Umbilical cord (tissue), 2 donors: ENCODE measurements at places on chromosomes 6 and 20.

DNA sequence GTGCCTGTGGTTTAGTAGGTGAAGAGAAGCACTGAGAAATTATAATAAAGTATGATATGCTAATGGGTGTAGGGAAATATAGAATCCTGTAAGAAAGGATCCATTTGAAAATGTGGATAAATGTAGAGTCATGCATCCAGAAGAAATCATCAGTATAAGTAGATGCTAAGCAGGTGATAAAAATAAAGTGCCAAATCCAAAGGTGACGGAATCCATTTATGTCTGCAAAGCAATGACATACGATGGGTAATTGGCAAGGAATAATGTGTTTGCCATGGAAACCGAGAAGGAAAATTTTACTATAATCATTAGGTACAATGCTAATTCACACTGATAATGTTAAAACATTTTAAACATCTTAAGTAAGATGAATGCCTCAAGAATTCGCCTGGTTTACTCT is 163.0 kb downstream of the OPN5 start:
- no peak for DNase-seq

DNA sequence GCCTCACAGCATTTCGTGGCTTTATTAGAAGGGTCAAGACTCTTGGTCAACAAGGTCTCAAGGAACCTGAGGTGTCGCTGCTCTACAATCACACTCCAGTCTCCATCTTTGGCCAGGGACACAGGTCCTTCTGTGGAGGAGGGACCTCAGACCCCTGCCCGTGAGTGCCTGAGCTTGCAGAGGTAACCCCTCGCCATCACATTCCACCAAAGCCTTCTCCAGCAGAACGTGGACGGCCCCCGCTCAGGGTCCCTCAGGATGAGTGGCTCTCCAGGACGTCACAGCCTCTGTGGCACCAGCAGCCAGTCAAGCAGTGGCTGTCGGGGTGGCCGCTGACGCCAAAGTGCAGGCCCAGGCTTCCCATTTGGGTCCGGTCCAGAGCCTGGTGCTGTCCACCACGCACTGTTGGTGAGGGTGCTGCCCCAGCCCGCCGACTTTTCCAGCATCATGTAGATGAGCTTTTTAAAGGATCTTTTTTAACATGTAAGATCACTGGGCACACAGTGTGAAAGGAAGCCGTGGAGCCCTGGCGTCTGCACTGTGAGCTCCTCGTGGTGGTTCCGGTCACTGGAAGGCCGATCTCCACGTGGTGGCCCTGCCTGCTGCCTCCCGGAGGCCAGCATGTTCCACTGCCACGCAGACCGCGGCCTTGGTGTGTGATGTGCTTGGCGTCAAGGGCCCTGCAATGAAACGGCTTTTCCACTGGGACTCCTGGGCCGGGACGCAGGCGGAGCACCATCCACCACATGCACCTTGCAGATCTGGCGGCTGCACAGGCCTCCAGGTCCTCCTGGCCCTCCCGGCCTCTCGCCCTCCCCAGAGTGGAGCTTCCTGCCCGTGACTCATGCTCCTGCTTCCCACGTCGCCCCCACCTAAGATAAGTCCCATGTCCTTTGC is 8.3 kb upstream of the KIF25 start:
- DNase-seq, result no peak

- peak; percentile 26 for DNase-seq
Observed at GRCh38 chr6:69416776-69417175, 380.0 kb downstream of the LMBRD1 start.

DNA sequence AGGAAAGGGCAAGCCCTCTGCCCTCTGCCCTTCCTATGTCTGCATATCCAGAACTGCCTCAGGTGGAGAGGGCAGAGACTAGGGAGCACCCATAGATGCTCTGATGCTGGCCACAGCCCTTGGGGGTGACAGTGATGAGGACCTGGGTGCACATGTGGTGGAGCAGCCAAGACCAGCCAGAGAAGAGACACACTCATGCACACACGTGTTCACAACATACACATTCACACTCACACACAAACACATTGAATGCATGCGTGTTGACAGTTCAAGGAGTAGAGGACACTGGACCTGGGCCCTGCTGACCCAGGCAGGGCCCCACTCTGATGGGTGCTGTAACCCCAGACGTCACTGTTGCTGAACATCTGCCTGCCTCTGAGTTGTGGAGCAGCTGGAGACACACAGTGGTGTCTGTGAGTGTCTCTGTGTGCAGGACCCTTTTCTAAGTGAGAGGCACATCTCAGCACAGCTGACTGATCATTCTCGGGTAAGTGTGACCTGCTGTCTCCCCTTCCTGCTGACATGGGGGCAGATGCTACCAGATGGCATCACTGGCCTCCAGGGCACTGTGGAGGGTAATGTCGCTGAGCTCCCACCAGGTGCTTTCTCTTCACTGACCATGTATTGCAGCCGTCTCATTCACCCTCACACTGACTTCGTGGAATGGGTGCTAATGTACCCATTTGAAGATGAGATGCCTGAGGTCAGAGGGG is 30.1 kb upstream of the MAS1L start:
- DNase-seq, result no peak

DNA sequence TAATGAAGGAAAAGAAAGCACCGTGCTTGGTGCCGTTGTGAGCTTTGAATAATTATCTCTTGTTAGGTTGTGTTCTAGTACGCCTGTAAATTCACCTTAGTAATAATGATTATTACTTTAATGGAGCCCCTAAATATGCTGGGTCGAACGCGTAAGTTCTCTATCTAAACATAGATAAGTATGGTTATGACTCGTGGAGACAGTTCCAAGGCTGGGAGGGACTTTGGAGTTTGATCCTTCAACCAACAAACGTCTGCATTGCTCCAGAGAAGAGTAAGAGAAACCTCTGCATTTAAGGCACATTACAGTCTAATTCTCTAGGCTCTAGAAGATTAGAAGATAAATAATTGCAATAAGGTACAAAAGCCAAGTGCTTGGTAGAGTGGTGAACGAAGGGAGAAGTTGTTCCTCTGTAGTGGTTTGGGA is 514 bp downstream of the ACOT13 start:
- DNase-seq, result peak; percentile 25

DNA sequence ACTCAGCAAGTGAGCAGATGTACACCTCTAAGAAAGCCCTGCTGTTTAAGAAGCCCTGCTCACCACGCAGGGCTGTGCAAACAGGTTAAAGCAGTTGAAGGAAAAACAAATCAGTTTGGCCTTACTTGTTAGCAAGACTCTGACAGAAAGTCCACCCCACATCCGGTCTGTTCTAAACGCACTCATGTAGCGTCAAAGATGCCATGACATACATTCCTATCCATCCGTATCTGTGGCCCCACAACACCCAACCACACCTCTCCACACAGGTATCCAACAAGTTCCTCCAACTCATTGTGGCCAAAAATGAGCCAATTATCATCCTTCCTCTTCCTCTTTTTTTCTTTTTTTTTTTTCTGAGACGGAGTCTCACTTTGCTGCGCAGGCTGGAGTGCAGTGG is 22.8 kb upstream of the RAB22A start:
- no peak for DNase-seq

DNA sequence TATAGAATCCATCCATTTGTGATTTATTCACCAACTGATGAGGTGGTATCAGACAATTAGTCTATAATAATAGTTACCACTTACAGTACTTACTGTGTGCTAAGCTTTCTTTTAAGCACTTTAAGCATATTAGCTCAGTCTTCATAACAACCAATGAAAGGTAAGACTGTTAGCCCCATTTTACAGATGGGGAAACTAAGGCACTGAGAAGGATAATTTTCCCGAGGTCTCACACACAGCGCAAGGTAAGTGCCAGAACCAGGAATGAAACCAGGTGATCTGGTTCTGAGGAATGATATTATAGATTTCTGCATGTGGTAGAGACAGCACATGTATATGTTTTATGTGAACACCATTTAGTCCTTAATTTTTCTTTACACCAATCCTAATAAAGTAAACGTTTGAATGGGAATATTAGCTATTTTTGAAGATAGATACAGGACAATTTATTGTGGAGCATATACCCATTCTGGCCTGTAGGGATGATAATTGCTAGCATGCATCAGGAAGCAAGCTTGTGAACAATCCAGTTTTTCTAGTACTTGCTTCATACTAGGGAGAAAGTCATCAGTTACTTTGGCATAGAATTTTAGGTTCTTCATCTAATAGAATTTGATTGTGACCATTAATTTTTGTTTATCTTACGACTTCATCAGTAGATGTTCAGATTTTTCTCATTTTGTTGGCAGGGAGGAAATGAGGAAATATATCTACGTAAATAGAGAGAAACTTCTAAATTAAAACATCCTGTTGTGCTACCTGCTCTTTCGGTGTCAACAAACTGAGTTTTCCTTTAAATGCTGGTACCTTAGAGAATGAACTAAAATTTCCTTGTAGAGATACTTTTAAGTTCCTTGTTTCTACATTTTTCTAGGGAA is 3.0 kb downstream of the YWHAB start:
- DNase-seq, result peak; percentile 21

- DNase-seq, result peak; percentile 13
Observed at GRCh38 chr20:11728937-11729336, 188.8 kb upstream of the BTBD3 start.

DNA sequence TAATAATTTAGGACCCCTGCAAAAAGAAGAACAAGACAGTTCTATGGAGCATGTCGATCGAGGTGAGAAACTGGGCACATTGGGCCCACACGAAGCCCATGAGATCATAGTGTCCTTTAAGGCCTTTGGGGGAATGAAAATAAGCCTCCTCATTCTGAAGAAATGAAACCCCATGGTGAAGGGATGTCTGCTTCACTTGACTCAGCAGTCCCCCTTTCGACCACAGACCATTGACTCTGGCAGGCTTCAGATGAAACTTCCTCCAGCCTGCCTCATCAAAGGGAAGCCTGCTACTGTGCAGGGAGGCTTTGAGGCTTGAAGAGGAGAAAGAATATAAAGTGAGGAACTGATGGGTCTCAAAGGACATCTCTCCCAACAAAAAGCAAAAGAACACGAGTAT is 144.2 kb upstream of the FBXL4 start:
- DNase-seq, result no peak

DNA sequence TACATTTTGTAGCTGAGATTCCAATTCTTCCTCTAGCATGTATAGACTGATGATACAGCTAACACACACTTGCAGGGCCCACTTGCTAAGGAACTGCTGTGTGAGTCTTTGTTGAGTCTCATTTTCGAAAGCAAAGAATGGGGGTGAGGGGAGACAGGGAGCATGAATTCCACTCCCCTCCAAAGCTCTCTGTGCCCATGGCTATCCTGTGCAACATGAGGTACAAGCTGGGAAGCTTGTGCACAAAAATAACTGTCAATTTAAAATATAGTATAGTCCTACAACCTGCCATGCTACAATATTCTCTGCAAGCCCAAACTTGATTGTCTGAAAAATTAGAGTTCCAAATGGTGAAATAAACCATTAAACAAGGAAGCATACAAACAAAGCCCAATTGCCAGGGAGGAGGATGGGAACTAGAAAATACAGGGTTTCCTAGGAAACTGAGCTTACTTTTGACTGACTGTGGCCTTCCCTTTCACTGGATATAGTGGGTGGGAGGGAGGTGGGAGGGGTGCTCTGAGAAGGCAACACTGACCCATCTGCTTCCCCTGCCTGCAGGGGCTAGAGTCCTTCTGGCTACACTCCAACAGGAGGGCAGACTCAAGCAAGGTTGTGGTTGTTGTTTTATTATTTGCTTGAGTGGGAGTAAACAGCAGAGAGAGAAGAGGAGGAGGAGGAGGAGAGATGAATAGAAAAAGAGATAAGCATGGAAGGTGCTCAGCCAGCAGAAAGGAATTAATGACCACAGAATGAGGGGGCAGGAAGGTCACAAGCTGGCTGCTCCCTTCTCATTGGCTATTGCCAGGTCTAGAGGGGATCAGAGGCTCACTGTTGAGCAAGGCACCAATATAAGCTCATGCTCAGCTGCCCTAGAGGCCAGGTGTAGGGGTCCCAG is 84.6 kb downstream of the FYN start:
- no peak for DNase-seq

DNA sequence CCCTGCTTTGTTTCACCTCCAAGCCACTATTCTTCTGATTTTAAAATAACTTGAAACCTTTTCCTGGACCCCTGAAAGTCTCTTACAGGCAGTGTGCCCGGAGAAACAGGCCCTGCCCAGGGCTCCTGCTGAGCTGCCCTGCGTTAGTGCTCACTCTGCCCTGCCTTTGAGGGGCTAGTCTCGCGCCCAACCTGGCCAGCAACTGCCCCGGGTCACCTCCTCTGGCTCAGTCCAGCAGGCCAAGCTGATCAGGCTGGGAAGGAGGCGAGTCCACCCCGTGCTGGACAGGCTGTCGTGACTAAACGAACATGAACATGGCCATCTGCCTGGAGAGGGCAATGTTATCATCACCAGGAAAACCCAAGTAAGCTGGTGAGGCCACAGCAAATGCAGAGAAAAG is 245.4 kb downstream of the ANKRD60 start:
- no peak for DNase-seq

DNA sequence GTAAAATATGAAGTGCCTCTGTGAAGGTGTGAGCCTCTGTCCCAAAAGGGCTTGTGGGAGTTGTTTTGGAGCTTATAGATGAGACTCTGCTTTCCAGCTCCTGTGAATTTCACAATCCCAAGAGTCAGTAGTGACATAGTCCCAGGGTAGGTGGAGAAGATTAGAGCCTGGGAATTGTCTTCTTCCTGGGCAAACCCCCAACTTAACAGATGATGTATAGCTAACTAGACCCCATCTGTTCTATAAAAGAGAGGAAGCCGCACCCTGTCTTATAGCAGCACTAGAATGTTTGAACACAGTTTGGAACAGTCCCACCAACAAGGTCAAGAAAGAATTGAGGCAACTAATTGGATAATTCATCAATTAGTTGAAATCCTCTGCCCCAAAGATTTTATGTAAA is 294.7 kb downstream of the ZNF217 start:
- peak; percentile 34 for DNase-seq

GRCh38 chr6:7331452-7331851 is 18.5 kb upstream of the SSR1 start:
- DNase-seq, result no peak

GRCh38 chr20:54468082-54468481 is 7.3 kb upstream of the DOK5 start:
- no peak for DNase-seq

DNA sequence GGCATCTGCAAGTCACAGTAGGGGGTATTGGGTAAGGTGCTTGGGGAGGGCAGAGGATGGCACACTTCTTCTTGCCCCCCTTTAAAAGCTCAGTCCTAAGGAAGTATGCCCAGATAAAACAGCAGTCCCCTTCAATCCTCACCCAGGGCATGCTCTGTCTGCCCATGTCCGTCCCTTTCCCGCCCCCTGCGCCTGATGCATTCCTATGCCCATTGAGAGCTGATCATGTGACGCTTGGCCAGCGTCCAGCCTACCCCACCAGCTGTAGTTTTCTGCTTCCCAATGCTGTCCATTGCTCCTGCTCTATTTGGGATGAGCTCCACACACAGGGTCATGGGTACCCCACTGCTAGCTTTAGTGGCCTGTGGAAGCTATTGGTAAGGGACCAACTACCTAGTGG is 8.3 kb downstream of the SIGLEC1 start:
- no peak for DNase-seq
